Vagina (tissue), 2 donors: ENCODE measurements at places on chromosomes 13 and 19.

DNA sequence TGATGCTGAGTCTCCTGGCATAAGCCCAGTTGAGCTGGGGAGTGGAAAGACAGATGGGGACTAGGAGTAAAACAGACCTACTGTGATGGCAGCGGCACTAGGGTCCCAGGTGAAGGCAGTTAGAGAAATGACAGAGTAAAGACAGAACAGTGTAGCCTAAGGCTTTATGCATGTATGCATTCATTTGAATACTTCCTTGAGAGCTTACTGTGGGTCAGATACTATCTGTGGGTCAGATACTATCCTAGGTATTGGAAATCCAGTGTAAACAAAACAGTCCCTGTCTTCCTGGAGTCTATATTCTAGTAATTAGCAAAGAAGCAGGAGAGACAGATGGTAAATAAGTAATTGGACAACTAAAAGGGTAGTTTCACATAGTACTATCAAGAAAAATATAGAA lies 73.7 kb upstream of the LRCH1 start:
- DNase-seq, result no peak

GRCh38 chr13:69450245-69450644 lies 657.4 kb upstream of the ATXN8OS start:
- no peak for DNase-seq

DNA sequence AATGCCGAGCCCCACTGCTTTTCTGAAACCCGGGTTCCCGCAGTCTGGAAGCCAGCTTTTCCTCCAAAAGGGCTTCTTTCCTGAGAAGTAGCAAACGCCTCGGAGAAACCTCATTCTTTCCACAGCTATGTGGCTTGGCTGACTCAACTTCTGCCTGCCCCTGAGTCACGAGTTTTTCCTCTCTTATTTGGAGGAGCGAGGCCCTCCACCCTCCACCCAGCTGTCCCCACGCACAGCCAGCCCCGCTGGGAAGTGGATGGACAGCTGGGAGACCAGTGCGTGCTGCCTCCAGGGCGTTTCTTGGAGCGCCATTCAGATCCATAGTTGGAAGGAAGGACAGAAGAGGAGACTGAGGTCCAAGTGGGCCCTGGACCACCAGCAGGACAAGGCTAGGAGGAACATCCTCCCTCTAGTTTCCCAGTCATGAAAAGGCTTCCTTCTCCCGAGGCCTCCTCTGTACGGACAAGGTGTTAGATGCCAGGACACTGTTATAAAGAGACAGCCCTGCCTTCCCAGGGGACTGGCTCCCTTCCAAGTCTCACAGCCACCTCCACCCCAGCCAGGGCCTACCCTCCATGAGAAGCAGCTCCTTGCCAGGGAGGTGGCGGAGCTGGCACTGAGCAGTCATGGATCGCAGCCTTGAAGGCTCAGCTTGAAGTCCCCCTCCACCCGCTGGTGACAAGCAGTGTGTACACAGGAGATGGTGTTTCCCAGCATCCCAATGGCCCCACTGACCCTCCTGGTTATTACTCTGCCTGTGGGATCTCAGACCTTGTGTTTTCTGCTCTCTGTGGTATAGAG lies 2.5 kb upstream of the PLEKHF1 start:
- no peak for DNase-seq

GRCh38 chr13:29465741-29466293 lies 129.7 kb downstream of the SLC7A1 start:
- DNase-seq, result no peak

DNA sequence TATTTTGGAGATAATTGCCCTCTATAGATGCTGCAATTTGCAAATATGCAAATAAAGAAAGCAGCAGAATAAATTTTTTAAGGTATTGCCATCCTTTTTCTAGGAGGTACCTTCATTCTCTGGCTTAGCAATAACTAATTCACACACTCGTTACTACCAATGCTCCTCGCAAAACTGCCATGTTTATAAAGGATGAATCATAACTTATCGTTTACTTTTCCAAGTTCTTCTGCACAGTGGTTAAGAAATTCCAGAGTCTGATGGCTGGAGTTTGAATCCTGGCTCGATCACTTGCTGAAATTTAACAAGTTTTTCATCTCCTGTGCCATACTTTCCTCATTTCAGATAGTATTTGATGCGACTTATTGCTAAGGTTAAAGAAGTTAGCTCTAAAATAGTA lies 708.6 kb upstream of the KLHL1 start:
- no peak for DNase-seq

DNA sequence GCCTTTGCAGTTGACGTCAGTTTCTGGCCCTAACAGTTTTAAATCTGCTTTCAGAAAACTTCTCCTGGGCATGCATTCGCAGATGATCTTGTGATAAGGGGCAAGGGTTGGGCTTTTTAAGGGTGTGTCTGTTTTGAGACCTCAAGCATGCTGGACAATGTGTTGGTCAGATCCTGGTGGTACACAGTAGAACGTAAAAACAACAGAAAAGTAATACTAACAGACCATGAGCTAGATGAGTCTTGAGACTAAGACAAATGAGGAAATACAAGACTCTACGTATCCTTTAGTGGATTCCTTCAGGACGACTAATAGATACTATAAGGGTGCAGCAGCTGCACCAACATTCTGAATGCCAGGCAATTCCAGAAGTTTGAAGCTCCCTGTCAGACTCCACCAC lies 237.6 kb downstream of the DNAJC15 start:
- DNase-seq, result no peak

DNA sequence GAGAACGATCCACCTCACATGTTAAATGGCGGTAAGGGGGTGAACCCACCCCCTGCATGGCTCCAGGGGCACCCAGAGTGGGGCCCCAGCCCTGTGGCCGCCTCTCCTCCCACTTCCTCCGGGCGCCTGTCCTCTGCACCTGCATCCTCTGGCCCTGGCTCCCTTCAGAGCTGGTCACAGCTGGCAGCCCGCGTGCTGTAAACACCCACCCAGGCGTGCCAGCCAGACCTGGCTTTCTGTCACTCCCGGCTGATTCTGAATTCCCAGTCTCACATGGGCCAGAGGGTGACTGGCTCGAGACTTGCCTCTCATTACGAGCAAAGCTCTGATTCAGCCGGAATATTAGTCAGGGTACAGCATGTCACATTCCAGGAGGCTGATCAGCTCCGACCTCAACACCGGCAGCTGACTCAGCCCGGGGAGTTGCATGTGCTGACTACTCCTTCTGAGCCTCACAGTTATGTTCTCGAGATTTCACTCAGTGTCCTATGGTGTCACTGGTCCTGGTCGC lies 75.1 kb downstream of the GNG7 start:
- no peak for DNase-seq
